ENCODE measurements at places on chromosomes 1 and 21.

DNA sequence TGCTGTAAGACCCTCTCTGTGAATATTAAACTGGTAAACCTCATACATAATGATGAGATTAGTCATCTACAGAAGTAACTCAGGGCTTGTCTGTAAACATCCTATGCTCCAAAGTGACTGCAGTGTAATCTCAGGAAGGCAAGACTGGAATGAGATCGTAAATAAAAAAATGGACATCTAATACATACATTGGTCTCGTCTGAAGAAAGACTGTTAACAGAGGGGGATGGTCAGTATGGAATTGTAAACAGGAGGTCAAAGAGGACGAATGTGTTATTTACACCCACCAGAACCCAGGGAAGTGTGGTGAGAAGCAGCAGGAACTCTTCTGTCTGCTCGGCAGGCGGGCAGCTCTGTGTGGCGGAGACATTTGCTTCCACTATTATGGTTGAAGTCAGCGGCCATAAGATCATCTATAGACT lies 51.4 kb downstream of the DISC1 start:
- no peak for ATAC-seq

- ATAC-seq = no peak
These were observed 76.8 kb downstream of the FOXJ3 start for GRCh38 chr1:42258218-42258617.

GRCh38 chr1:7094086-7094485 lies 308.8 kb downstream of the CAMTA1 start:
- ATAC-seq = no peak

- ATAC-seq = no peak
These were observed 10.6 kb downstream of the PADI1 start for GRCh38 chr1:17215545-17215890.

GRCh38 chr1:98988904-98989555 lies 15.6 kb downstream of the PLPPR5 start:
- no peak for ATAC-seq

GRCh38 chr21:38439957-38440356 lies 58.3 kb downstream of the ERG start:
- ATAC-seq = no peak

Data from motor neuron (in vitro differentiated cells).